T-helper 1 cell treated with Interleukin-12 subunit alpha and Interleukin-12 subunit beta and Interleukin-4 antibody, amounts not matched to agents 30 ng/mL and 1 ng/mL, for 36 hours (primary cell): ENCODE measurements at places on chromosomes 4 and X. TPM values are rescaled to one million over a fixed set of nuclear protein-coding genes. Genes with fewer than 3 reads are reported as not detected.

The CHRDL1 gene
- not detected in 2 replicates for total RNA-seq

The CXCL10 gene
- total RNA-seq = 9.8 and 10.5 TPM in 2 replicates

The FRMD7 gene
- total RNA-seq = not detected in 2 replicates

The PABPC1L2A gene
- total RNA-seq = not detected in 2 replicates

The IQCM gene
- not detected in 2 replicates for total RNA-seq

The HELT gene
- not detected in 2 replicates for total RNA-seq

The FAM149A gene
- total RNA-seq = 0.61 and 0.78 TPM in 2 replicates

The MAGED4 gene
- not detected in 2 replicates for total RNA-seq

The AWAT1 gene
- total RNA-seq = not detected in 2 replicates

The NDST4 gene
- not detected in 2 replicates for total RNA-seq

The ADAM29 gene
- not detected in 2 replicates for total RNA-seq

The LARP7 gene
- 45.8 and 46.8 TPM in 2 replicates for total RNA-seq

The GK gene
- total RNA-seq = 68.8 and 75.3 TPM in 2 replicates

The BTK gene
- not detected in 2 replicates for total RNA-seq

The SORBS2 gene
- total RNA-seq = not detected in 2 replicates

The SLC9B1 gene
- 0.93 and 1.1 TPM in 2 replicates for total RNA-seq

The NEUROG2 gene
- not detected in 2 replicates for total RNA-seq

The REELD1 gene
- 0.12 and 0.86 TPM in 2 replicates for total RNA-seq

The AGTR2 gene
- total RNA-seq = not detected in 2 replicates

The GABRE gene
- not detected in 2 replicates for total RNA-seq

The TMPRSS11B gene
- total RNA-seq = not detected in 2 replicates

The EMCN gene
- not detected in 2 replicates for total RNA-seq

The GLRA3 gene
- total RNA-seq = not detected in 2 replicates

The TRIM2 gene
- 0.27 and 0.42 TPM in 2 replicates for total RNA-seq

The MAGEA9B gene
- not detected in 2 replicates for total RNA-seq

The S100G gene
- not detected in 2 replicates for total RNA-seq

The STOX2 gene
- total RNA-seq = 0.12 TPM in 1 of 2 replicates, not detected in the other

The INTU gene
- not detected in 2 replicates for total RNA-seq

The TCEAL2 gene
- not detected in 2 replicates for total RNA-seq

The SLC7A11 gene
- total RNA-seq = 3.7 and 4.0 TPM in 2 replicates

The CABS1 gene
- not detected in 2 replicates for total RNA-seq

The PGRMC1 gene
- total RNA-seq = 29.9 and 30.0 TPM in 2 replicates

The PSAPL1 gene
- total RNA-seq = not detected in 2 replicates

The STK32B gene
- total RNA-seq = not detected in 2 replicates

The NUP62CL gene
- 1.2 and 1.3 TPM in 2 replicates for total RNA-seq

The ZCCHC18 gene
- total RNA-seq = 0.34 and 0.90 TPM in 2 replicates

The BEND4 gene
- total RNA-seq = 0.34 and 0.37 TPM in 2 replicates

The NOX1 gene
- not detected in 2 replicates for total RNA-seq

The ZNF732 gene
- not detected in 2 replicates for total RNA-seq
